HT1080 (cell line): ENCODE measurements at places on chromosomes 11 and 22. TPM values are rescaled to one million over a fixed set of nuclear protein-coding genes. Genes with fewer than 3 reads are reported as not detected.

- DNase-seq, result no peak
Observed at GRCh38 chr11:104279587-104279986, 115.6 kb upstream of the PDGFD start.

NXPE2 gene
- not detected in 2 replicates for total RNA-seq

- DNase-seq, result no peak
Observed at GRCh38 chr11:134527382-134528243, 115.6 kb upstream of the B3GAT1 start.

DNA sequence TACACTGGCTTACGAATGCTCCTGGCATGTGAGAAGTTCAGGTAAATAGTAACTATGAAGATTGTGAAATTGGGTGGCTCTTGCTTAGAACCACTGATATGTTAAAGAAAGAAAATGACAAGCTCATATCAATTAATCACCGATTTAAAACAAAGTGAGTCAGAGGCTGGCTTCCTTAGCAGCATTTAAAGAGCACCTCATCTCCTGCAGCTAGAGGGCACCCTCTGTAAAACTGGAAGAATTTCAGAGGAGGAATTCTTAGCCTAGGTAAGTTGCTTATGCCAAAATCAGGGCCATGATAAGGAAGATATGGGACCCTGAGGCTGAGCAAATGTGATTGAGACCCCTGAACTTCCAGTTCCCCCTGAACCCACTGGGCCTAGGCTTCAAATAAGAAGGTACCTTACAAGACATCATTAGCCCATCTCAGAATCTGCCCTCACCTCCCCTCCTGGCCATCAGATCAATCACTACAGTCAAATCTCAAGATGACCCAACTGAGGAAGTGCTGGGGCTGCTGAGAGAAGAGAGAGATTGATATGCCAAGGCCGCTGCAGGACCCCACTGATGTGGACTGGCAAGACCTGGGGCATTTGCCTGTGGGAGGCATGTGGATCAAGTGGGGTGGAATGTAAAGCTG, 8.6 kb upstream of the CD3E start:
- DNase-seq, result peak; percentile 42

- peak; percentile 32 for DNase-seq
Observed at GRCh38 chr11:119340335-119341221, at the start of gene C1QTNF5. C1QTNF5 (minus strand) TSS chr11:119340883; CDS start chr11:119340397, 486 bp downstream.

GRCh38 chr22:26525946-26526564, 13.8 kb upstream of the TFIP11 start:
- DNase-seq, result no peak

DNA sequence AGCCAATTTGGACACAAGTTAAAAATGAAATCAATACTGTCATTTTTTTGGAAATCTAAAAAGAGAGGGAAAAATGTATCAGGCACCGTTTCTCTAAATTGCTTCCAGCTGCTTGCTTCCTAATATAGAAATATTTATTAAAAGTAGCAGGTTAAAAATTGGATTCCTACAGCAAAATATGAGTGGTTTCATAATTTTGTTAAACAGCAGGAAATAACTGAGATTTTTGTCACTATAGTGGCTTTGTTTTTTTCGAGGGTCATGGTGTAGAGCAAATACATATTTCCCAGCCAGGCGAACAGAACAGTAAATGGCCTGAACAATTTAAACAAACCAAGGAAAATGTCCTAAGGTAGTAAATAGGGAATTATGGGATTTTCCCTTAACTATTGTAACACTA, 159.7 kb downstream of the DDX10 start:
- no peak for DNase-seq

DNA sequence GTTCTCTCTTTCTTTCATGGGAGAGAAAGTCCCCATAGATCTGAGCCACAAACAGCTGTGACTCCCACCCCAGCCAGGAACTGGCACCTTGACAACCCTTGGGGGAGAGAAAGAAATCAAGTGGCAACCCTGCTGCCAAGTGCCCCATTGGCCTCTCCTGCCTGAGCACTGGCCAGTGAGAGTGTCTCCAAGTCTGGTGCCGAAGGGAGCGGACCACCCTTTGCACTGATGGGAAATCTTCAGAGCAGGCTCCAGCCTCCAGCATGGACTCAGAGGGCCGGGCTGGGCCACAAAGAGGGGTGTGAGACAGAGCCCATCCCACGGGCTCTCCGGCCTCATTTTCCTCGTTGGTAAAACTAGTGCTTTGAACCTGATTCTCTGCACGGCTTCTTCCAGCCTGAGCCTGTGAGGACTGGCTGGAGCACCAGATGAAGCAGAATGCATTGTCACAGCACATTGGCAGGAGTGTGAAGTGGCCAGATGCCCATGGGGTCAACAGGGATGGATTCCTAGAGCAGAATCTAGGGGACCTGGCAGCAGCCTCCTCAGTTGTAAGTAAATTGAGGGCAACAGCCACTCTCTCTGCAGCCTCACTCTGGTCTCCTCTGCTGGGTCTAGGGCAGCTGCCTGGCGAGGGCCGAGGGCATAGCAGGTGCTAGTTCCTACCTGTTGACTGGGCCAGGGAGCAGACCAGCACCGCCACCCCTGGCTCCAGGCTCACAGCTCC, 81.4 kb downstream of the TRIM29 start:
- no peak for DNase-seq

DNA sequence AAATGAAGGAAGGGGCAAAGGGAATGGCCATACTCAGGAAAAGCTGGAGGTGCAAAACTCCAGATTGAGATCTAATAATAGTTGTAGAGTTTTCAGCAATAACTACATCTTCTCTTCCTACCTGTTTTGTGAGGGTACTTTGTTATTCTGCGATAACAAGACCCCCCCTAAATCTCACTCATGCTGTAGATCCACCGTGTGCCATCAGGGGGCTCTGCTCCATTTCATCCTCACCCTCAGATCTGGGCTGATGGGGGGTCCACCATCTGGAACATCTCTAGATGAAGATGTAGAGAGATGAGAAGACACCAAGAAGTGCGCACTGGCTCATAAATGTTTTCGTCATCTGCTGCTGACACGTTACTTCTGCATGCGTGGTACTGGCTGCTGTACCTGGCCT, 135.9 kb upstream of the KIRREL3 start:
- DNase-seq, result no peak

DNA sequence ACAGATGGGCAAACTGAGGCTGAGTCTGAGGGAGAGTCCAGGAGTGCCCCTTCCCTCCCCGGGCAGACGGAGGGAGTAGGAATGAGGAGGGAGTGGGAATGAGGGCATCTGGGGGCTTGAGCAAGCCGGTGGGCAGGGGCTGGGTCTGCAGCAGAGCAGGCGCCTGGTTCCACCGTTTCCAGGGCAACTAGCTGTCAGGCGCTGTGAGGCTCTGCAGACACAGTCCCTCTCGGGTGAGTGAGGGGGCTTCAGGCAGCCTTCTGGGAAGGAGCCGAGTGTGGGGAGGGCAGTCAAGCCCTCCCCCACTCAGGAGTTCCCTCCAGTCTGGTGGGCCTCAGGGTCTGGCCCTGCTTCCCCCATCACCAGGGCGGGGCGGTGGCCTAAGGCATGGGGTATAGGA, 19.0 kb downstream of the TMEM258 start:
- DNase-seq, result no peak

DNA sequence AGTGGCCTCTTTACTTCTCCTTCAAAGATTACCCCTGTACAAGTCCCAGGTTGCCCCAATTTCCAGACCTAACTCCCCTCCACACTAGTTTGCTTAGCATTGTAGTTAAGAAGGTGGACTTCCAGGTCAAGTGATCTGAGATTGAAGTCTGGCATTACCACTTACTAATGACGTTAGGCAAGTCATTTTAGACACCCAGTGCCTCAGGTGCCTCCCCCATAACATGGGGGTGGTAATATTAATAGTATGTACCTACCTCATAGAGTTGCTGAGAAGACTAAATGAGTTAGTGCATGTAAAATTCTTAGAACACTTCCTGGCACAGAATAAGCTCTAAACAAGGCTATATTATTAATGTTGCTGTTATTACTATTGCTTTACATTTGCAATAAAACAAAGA, 93.4 kb downstream of the SPON1 start:
- no peak for DNase-seq
